ENCODE measurements at places on chromosomes 3 and 15. TPM values are rescaled to one million over a fixed set of nuclear protein-coding genes. Genes with fewer than 3 reads are reported as not detected.
A peak's percentile ranks its signal among the peaks of the same experiment; 100 is the strongest.

GRCh38 chr15:35305946-35306345 is 220.9 kb upstream of the NANOGP8 start:
- H3K4me3 ChIP-seq, result no peak overlapping the region
- peak; percentile 92 for DNase-seq
- peak overlapping the region; percentile 99 for H3K27ac ChIP-seq
- no peaks in the 10 kb centered on the region for H3K36me3 ChIP-seq
- no peaks in the 10 kb centered on the region for H3K27me3 ChIP-seq
- peaks cover 60% of the 10 kb centered on the region for H3K4me1 ChIP-seq

GRCh38 chr3:156120528-156121251 is at the start of gene KCNAB1:
KCNAB1 (plus strand) TSS chr3:156120578.
- no peak for DNase-seq
- H3K27ac ChIP-seq, result no peak within 1 kb of the TSS
- H3K36me3 ChIP-seq, result no peaks in the 10 kb centered on the region
- H3K4me3 ChIP-seq, result no peak within 1 kb of the TSS
- H3K27me3 ChIP-seq, result peaks cover 22% of the 10 kb centered on the region

DNA sequence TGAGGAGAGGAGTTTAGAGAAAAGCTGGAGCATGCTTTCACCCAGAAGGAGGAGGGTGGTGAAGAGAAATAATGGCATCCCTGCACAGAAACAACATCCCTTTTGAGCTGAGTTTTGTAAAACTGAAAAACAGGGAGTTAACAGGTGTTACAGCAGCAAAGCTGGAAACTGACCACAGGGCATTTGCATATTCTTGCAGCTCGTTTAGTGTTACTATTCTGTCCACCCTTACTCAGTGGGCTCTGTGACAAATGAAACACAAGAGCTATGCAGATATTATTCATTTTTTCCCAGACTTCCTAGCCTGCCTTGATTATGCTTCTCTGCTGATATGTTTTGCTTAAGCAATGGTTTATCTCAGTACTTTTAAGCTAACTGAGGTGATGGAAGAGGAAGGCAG is 272.0 kb downstream of the NEK10 start:
- no peaks in the 10 kb centered on the region for H3K4me1 ChIP-seq
- no peaks in the 10 kb centered on the region for H3K27me3 ChIP-seq
- H3K36me3 ChIP-seq, result no peaks in the 10 kb centered on the region
- no peak overlapping the region for H3K4me3 ChIP-seq
- DNase-seq, result no peak

DNA sequence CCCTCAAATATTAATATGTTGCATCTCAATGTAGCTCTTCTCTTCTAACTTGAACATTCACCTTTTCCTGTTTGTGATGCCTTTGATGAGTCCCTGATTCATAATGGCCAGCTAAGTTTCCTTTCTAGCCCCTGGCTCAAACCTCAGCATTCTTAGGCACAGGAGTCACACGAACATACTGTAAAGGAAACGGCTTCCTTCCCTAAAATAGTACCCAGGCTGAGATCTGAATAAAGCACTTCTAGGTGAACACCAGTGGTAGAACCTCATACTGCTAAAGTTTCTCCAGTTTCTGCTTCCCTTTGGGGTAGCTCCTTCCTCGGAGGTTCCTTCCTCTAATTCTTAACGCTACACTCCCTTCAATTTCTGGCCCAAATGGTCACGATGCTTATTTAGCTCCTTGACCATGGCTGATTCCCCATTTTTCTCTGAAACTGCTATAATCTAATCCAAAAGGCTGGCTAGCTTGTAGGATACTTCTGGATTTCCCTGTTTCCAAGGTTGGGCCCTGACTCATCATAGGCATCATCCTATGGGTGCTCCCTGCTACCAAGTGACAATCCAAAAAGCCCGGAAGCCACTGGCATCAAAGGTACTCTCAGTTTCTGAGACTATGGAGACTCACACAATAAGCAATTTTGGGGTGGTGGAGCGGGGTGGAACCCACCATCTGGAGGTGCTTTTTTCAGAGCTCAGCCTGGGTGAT is 2.4 kb downstream of the ANAPC13 start:
- H3K4me1 ChIP-seq, result peaks cover 45% of the 10 kb centered on the region
- peak; percentile 89 for DNase-seq
- no peaks in the 10 kb centered on the region for H3K27me3 ChIP-seq
- H3K27ac ChIP-seq, result peak overlapping the region; percentile 92

DNA sequence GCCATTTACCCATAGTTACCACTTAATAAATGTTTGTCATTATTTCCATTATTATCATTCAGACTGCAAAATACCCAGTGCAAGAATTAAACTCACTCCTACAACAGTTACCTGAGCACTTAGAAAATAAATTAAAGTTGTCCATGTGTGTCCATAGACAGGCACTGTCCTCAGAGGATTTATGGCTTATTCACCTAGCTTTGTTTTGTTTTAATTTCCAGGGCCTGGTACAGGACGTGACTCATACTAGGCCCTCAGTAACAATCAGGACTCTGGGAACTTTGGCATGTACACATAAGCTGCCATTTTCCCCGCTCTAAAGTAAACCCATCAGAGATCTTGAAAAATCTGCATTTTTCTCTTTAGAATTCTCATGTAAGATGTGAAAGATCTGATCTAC is 458.5 kb upstream of the ARRDC4 start:
- peaks cover 34% of the 10 kb centered on the region for H3K4me1 ChIP-seq
- no peak overlapping the region for H3K4me3 ChIP-seq
- H3K27me3 ChIP-seq, result no peaks in the 10 kb centered on the region

Gene ITGB5
- 144 TPM for total RNA-seq

DNA sequence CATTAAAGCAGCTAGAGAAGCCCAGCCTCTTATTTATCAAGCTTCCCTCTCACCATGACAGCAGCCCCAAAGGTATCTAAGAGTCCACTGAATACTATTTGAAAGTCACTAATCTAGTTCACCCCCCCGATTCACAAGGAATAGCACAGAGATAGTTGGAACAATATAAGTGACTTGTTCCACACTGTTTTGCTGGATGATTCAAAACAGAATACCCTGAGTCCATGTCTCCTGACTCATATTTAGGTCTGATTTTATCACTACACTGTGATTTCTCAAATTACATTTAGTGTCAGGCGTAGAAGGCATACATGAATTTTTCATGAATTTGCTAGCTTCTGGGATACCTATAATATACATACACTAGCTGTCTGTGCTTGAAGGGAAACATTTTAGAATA is 18.7 kb upstream of the EOGT start:
- peaks cover 29% of the 10 kb centered on the region for H3K36me3 ChIP-seq
- no peak overlapping the region for H3K4me3 ChIP-seq
- peak overlapping the region; percentile 96 for H3K27ac ChIP-seq

DNA sequence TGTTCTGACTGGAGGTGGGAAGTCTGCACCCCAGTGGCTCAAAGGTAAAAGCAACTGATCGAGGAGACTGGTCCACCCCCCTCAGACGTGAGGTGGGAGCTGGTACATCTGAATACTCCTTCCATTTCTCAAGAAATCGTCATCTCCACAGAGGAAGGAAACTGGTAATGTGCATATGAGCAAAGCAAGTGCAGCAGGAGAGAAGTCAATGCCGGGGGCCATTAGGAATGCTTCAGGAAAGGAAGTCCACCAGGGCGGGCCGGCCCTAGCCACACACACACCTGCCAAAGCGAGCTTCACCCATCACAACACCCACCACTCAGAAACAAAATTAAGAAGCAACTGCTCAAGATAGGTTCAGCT is 8.5 kb downstream of the TBC1D2B start:
- peak; percentile 72 for DNase-seq
- H3K4me3 ChIP-seq, result no peak overlapping the region
- H3K27me3 ChIP-seq, result no peaks in the 10 kb centered on the region
- no peaks in the 10 kb centered on the region for H3K36me3 ChIP-seq
- H3K27ac ChIP-seq, result peak overlapping the region; percentile 79
- peaks cover 61% of the 10 kb centered on the region for H3K4me1 ChIP-seq

Gene CYP8B1
- total RNA-seq, result not detected

DNA sequence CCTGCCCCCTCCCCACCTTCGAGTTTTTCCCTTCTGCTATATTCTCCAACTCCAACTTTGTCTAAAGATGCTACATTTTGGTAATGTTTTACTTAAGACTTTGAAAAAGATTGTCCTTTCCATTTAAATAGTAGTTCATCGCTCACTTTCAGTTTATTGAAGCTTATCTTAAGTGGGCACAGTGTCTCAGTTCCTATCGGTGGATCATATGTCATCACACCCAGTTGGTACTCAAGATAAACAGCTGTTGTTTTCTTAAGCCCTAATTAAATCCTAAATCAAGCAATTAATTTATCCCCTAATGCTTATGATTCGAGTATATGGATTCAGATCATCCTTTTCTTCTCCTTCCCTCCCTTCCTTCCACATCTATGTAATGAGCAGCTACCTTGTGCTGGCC is 210.7 kb downstream of the TLE3 start:
- no peak for DNase-seq
- H3K4me1 ChIP-seq, result no peaks in the 10 kb centered on the region
- no peaks in the 10 kb centered on the region for H3K36me3 ChIP-seq
- H3K27ac ChIP-seq, result no peak overlapping the region
- no peak overlapping the region for H3K4me3 ChIP-seq

DNA sequence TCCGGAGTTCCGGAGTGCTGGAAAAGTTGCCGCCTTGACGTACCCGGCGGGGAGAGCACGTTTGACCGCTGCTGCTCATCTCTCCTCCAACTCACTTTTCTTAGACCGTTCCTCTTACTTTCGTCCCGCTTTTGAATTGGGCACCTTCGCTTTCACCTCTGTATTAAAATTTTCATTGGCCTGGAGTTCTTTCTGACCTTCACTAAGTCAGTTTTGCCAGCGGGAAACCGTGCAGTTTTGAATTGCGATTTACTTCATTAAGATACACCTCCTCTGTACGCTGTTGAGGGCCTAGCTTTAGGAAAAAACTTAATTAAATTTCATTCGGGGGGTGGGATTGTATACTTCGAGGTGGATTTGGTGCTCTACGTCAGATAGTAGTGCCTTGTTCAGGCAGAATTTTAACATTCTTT is 1.3 kb downstream of the GMPS start:
- no peaks in the 10 kb centered on the region for H3K36me3 ChIP-seq
- no peak for DNase-seq
- no peaks in the 10 kb centered on the region for H3K27me3 ChIP-seq
- peak overlapping the region; percentile 79 for H3K27ac ChIP-seq
- H3K4me1 ChIP-seq, result peaks cover 20% of the 10 kb centered on the region
- H3K4me3 ChIP-seq, result peak overlapping the region; percentile 98

- H3K27me3 ChIP-seq, result no peaks in the 10 kb centered on the region
- H3K4me3 ChIP-seq, result peak within 1 kb of the TSS; percentile 60
- peaks cover 14% of the 10 kb centered on the region for H3K4me1 ChIP-seq
- peak; percentile 67 for DNase-seq
These were observed at the start of gene LRRK1 for GRCh38 chr15:100918690-100919480. LRRK1 (plus strand) TSS chr15:100919357; CDS start chr15:100924633, 5,276 bp downstream.

Gene KCNAB1
- 11.7 TPM for total RNA-seq

DNA sequence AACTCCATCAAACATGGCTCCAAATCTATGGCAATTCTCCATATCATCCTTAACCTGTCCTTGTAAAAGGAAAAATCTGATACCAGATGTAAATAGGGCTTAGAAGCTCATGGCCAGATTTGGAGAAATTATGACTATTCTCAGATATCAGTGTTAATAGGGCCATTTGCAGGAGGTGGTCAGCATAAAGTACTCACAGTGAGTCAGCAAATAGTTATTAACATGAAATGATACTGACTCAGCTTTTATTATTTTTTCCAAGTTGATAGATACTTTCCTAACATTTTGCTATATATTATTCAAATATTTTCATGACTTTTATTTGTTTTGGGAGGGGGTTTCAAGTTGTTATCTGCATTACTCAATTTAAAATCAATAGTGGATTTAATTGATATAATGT is 255.8 kb downstream of the MFSD1 start:
- no peaks in the 10 kb centered on the region for H3K36me3 ChIP-seq
- H3K4me1 ChIP-seq, result no peaks in the 10 kb centered on the region
- H3K27me3 ChIP-seq, result no peaks in the 10 kb centered on the region
- no peak for DNase-seq
- H3K4me3 ChIP-seq, result no peak overlapping the region

DNA sequence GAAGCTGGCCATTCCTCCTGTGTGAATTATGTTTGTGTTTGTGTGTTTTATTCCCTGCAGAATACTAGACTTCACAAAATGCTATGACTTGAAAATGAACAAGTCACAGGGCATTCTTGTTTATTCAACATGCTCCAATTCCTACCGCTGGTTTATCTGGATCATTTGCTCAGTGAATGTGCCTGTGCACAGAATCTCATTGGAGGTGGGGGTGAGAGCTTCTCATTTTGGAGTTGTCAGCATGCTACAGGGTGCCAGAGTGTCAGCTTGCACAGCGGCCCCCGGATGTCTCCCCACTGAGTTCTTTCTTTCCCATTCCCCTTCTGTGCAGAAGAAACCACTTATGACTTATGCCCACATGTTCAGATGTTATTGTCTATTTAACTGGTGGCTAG is 428.7 kb downstream of the ROBO2 start:
- no peaks in the 10 kb centered on the region for H3K4me1 ChIP-seq
- H3K27ac ChIP-seq, result no peak overlapping the region
- no peaks in the 10 kb centered on the region for H3K27me3 ChIP-seq
- no peak overlapping the region for H3K4me3 ChIP-seq

Gene DCBLD2
- total RNA-seq, result 77.3 TPM

DNA sequence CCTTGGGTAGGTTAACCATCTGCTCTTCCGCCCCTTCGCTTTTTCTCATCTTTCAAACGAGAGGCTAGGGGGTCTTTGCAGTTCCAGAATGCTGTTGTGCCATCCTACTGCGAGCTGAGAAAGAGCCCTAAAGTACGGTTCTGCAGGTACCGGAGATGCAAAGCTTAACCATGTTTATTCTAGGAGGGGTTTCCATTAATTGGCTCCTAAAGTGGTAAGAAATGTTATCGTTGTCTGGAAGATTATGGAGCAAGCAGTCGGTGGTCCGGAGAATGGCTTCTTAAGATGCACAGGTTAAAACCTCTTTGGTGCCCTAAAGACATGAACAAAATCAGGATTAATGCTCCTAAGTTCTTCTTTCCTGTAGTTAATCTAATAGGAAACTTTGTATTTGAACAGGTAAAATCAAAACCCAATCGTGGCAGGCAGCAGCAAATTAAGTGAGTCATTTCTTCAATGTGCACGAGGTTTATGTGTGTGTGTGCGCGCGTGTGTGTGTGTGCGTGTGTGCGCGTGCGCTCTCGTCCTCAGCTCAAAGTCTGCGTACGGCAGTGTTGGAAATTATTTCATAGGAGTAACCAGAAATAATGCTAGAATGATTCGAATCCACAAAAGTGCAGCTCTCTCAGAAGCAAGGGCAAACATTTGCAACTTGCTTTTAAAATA is 772 bp downstream of the FAM81A start:
- H3K4me3 ChIP-seq, result peak overlapping the region; percentile 30
- no peak overlapping the region for H3K27ac ChIP-seq
- no peaks in the 10 kb centered on the region for H3K36me3 ChIP-seq
- peaks cover 10% of the 10 kb centered on the region for H3K4me1 ChIP-seq
- peaks cover 32% of the 10 kb centered on the region for H3K27me3 ChIP-seq

DNA sequence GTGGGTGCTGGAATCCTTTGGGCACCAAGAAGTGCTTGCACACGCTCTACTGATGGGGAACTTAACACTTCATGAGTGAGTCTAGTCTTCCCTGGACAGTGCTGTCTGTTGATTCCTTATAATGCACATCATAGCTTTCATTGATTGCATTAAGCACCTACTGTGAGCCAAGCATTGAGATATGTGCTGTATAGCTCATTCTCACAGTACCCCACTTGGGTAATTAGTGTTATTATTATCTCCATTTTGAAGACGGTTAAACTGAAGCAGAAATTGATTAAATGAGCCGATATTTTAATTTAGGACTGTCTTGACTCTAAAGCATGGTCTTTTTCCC is 504 bp upstream of the PDHB start:
- no peak overlapping the region for H3K27ac ChIP-seq
- peak overlapping the region; percentile 92 for H3K4me3 ChIP-seq
- H3K4me1 ChIP-seq, result peaks cover 5% of the 10 kb centered on the region
- peaks cover 3% of the 10 kb centered on the region for H3K27me3 ChIP-seq

All from endothelial cell of umbilical vein (primary cell).